ENCODE measurements at places on chromosomes 7 and 10.
A peak's percentile ranks its signal among the peaks of the same experiment; 100 is the strongest.

DNA sequence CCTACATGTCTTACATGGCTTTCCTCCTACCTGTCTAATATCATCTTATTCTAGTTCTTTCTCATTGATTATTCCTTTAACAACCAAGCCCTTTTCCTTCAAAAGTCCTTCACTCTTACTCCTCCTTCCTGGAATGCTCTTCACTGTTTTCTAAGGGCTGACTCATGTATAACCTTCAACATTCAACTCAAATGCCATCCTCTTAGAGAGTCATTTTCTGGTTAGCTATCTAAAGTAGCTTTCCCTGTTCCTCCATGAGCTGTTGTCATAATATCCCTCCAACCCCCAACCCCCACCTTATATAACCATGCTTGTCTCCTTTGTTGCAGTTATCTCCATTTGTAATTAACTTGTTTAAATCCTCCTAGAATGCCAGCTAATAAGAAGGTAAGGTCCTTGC is 286.8 kb downstream of the ADK start:
- no peak for DNase-seq

- no peak for DNase-seq
Measured at GRCh38 chr10:86217371-86218080, 149.1 kb downstream of the GRID1 start.

DNA sequence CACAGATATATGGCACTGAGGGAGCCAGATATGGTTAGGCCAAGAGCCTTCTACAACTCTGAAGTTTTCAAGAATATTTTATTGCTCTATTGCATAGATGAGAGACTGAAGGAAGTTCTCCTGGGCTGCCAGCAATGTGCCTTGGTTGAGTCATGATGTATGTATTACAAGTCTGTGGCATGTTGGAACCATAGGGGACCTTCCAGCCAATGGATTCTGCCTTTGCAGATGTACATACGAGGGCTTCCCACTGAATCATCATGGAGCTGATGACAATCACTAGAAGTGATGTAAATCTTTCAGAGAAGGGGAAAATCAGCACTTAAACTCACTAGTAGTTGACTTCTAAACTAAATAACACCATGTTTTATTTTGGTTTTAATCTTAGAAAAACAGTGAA is 419.5 kb downstream of the PHTF2 start:
- no peak for DNase-seq

- no peak for DNase-seq
Measured at GRCh38 chr10:82282782-82283456, 407.9 kb downstream of the NRG3 start.

- DNase-seq, result no peak
Measured at GRCh38 chr7:927031-927671, 27.3 kb downstream of the ADAP1 start.

GRCh38 chr7:23955145-23955544 is 245.1 kb downstream of the STK31 start:
- DNase-seq, result no peak

GRCh38 chr10:128859738-128860386 is 607.2 kb upstream of the MGMT start:
- peak; percentile 39 for DNase-seq

GRCh38 chr7:112423987-112424386 is 26.3 kb upstream of the IFRD1 start:
- no peak for DNase-seq

DNA sequence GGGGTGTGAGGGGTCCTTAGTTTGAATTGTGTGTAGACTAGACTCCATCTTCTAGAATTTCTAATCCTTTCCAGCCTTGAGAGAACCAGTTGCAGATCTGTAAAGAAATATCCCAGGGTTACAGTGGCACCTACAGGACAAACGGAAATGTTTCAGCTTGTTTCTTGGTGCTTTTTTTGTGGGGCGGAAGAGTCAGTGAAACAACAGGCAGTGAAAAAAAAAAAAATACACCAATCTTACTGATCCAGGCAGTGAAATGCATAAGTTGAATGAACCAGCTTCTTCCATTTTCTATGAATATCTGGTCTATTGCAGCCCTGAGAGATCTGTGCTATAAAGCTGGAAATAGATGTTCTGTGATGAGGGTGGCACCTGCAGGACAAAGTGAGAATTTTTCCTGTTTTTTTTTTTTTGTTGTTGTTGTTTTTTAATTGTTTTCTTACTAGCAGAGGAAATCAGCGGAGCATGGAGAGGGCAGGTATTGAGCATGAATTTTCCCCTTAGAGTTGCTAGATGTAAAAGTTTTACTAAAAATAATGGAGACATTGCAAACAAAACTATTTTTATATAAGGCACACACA is 81.9 kb upstream of the DYNC1I1 start:
- DNase-seq, result peak; percentile 29

GRCh38 chr7:81235997-81236396 is 317.1 kb upstream of the SEMA3C start:
- DNase-seq, result no peak

DNA sequence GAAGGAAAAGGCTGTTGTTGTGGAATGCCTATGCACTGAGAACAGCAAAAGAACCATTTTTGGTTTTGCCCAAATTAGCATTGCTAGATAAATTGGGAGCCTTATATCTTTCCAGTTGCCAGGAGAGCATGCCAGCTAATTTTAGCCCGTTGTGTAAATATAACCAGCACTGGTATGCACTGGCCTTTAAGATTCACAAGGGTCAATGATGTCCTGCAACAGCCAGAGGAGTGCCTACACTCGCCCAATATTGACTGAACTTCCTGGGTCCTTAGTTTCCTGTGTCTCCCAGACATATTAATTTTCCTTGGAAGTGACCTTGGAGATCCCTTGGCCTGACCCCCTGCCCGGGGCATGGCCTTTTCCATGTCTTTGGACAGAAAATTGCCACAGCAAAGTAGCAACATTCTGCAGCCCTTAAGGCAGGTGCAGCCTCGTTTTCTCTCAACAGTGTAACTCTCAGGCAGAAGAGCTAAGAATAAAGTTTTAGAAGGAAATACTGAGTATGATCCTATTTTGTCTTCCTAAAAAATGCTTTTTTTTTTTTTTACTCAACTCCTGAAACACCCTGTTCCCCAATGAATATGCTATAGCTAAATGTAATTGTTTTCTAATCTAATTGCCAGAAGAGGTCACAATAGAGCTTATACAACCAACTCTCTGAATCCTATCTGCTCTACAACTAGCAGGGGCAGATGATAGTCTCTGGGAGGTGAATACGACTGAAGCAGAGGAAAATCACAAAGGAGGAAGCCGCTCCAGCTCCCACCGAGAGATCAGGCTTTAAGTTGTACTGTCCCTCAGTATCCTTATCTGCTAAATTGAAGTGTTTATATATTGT is 131.9 kb upstream of the PCGF5 start:
- no peak for DNase-seq

- DNase-seq, result no peak
Measured at GRCh38 chr10:124603376-124604213, 140.6 kb downstream of the FAM53B start.

DNA sequence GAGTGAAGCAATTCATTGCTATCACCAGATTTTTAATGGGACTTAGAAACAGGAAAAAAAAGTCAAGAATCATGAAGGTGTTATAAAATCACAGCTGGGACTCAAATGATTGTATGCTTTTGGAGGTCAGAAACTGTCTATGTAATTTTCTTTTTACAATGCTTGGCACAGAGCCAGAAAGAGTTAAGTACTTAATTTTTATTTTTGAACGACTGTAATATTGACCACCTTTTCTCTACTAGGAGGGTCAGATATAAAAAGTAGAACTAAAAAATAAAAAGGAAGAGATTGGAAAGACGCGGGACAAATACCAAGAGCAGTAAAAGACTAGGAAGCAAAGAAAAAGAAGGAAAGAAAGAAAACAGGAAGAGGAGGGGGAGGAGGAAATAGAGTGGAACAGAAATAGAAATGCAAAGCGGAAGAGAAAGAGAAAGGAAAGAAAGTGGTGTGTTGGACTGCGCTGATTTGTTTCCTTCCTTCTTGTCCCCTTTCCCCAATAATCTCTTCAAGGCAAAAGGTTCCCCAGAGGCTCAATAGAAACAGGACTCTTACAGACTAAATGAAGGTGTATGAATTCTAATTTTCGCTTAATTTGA is 23.2 kb upstream of the C1GALT1 start:
- no peak for DNase-seq

- DNase-seq, result no peak
Measured at GRCh38 chr7:16114633-16115032, 306.7 kb downstream of the CRPPA start.

DNA sequence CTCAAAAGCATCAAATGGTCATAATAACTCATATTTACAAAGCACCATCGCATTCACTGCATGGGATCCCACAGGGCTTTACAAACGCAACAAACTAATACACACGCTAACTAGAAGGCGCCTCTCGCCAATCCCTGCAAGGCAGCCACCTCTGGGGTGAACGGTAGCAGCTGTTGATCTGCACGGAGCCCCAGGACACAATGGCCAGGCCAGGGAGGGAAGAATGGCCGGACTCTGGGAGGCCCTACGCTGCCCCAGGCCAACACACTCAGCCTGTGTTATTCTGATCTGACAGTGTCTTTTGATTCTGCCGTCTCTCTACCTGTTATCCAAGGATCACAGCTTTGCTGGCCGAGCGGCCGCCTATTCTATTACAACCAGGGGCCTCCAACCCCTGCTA is 41.8 kb downstream of the HABP2 start:
- DNase-seq, result no peak

GRCh38 chr10:121325490-121326231 is 272.6 kb downstream of the FGFR2 start:
- no peak for DNase-seq

- DNase-seq, result no peak
Measured at GRCh38 chr10:72679838-72680241, 12.1 kb upstream of the MCU start.

DNA sequence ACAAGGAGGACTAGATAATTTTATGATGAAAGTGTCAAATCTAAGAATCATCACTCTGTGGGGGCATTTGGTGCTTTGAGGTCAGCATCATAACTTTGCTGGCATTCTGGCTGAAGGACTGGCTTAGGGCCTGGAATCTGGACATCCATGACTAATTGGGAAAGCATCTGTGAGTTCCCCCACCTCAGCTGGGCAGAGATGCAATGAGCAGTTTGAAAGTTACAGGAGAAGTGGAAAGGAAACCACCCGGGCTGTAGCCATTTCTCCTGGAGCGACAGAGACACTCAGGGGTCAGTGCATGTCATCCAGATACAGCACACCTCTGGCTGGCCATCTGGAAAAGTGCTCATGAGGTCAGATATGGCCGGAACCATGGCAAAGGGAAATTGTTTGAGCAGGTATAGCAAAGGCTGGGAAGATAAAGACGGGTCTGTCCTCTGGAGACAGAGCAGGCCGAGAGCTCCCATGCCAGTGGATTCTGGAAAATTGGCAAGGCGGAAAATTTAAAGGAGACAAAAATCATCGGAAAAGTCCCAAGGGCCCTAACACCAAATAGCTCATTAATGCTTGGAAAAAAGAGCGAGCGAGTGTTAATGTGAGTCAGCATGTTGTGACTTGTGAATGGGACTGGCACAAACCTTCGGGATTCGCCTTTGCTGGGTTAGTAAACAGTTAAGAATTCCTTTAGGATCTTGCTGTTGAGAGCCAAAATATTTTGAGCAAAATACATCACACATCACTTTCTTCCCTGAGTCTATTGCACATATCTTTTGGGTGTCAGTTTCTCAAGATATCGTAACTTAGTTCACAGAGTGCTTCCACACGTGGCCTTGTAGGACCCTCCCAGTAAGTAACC is 188.4 kb upstream of the AGK start:
- no peak for DNase-seq

GRCh38 chr7:86320341-86320740 is 323.4 kb upstream of the GRM3 start:
- no peak for DNase-seq

- no peak for DNase-seq
Measured at GRCh38 chr7:27709137-27710075, 30.6 kb upstream of the TAX1BP1 start.

DNA sequence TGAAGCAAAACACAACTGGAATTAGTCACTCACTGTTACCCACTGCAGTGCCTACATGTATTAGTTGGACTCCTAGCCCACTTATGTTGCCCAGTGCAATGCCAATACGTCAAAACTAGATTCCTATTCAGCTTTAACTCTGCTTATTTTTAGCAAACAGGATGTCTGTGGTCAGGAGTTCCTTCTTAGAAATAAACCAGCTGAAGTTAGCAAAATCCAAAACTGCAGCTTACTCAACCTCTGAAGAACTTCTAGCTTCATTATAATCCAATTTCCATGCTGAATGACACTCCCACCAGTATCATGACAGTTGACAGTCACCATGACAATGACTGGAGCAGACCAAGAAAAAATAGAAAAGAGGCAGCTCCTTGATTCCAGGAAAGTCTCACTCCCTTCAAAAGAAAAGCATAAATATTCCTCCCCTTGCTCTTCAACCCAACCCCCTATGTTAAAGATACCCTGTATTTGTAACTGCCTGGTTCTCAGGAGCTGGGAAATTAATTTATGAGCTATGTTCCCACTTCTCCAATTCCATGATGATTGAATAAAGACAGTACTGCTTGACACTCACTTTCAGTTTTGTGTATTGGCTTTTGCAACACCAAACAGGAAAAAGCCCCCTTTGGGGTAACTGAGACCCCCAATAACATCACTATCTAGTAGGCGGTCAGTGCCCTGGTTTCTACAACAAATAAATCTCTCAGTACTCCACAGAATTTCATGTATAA is 327.4 kb downstream of the SORCS1 start:
- no peak for DNase-seq

- DNase-seq, result peak; percentile 56
Measured at GRCh38 chr7:158957921-158958491, 101.6 kb downstream of the DYNC2I1 start.

- DNase-seq, result no peak
Measured at GRCh38 chr10:86190291-86190690, 176.3 kb downstream of the GRID1 start.

- no peak for DNase-seq
Measured at GRCh38 chr7:37028909-37029440, 304.7 kb upstream of the AOAH start.

- DNase-seq, result no peak
Measured at GRCh38 chr10:113894581-113894980, 40.1 kb downstream of the NHLRC2 start.

GRCh38 chr7:100443096-100443840 is 7.0 kb upstream of the PPP1R35 start:
- DNase-seq, result no peak

GRCh38 chr10:77560052-77560451 is 77.6 kb downstream of the KCNMA1 start:
- no peak for DNase-seq

GRCh38 chr10:100565206-100565985 is 29.7 kb downstream of the HIF1AN start:
- DNase-seq, result no peak

GRCh38 chr10:78255796-78256638 is 222.4 kb downstream of the RPS24 start:
- DNase-seq, result no peak

Data from activated CD4-positive, alpha-beta T cell treated with anti-CD3 and anti-CD28 coated beads, Interleukin-2, amount 10 ng/mL, durations not matched to agents 7 days and 5 days (primary cell).